Placental epithelial cell (primary cell): ENCODE measurements at places on chromosomes 6 and 20. TPM values are rescaled to one million over a fixed set of nuclear protein-coding genes. Genes with fewer than 3 reads are reported as not detected.

TCF21 gene
- total RNA-seq, result not detected in 2 replicates

TAGAP gene
- total RNA-seq, result 0.11 and 0.39 TPM in 2 replicates

HAO1 gene
- total RNA-seq, result not detected in 2 replicates

RNF144B gene
- 2.7 and 26.9 TPM in 2 replicates for total RNA-seq

LY6G6D gene
- not detected in 2 replicates for total RNA-seq

HRH3 gene
- not detected in 2 replicates for total RNA-seq

DEFB124 gene
- total RNA-seq, result not detected in 2 replicates
